ENCODE measurements at places on chromosomes 1 and 21. TPM values are rescaled to one million over a fixed set of nuclear protein-coding genes. Genes with fewer than 3 reads are reported as not detected.

DNA sequence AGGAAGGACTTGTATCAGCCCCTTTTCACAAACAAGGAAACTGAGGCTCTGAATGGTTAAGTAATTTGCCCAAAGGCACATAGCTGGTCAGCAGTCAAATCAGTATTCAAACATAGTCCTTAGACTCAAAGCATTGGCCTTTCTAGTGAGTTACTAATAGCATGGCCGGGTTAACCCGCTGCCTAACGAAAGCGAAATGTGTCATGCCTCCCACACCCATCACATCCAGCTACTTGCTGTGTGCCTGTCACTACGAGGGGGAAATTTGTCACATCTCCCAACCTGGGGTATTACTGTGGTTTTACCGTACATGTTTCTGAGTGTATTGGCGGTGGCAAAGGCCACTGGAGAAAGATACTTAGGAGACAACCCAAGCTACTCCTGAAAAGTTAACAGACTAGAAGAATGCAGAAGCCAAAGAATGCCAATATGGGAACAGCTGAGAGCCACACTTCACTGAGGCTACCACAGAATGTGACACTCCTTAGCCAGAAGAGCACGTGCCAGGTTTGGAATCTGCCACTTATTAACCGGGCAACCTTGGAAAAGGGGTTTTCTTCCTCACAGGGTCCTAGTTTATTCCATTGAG is 363.5 kb downstream of the KCNH1 start:
- DNase-seq = no peak

GRCh38 chr21:14926186-14926585 is 138.6 kb downstream of the NRIP1 start:
- DNase-seq = no peak

- no peak for DNase-seq
Measured at GRCh38 chr1:153293851-153294250, 18.9 kb downstream of the PGLYRP3 start.

- no peak for DNase-seq
Measured at GRCh38 chr21:40060083-40060677, 192.9 kb downstream of the PCP4 start.

Gene NBPF6
- total RNA-seq = not detected

Measured in thoracic aorta (tissue), 2 donors.